ENCODE measurements at places on chromosomes 7 and 10.

GRCh38 chr7:132503415-132503814 is 72.9 kb downstream of the PLXNA4 start:
- DNase-seq = no peak

DNA sequence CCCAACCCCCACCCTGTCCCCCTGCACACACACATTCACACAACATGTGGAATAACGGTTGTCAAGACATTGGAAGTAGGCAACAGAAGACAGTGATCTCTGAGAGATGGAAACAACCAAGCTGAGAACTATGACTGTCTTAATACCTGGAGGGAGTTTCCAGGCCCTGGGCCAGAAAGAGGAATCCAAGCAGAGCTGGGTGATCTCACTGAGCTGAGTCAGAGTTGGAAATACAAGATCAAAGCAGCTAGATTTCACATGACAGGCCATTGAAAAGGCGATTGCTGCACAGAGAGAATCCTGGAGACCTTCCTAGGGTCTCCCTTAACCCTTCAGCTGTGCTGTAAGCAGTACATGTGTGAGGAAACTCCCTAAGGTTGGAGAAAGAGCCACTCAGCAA is 165.8 kb upstream of the PRSS1 start:
- DNase-seq = no peak

- DNase-seq = no peak
Measured at GRCh38 chr7:105636982-105637381, 55.7 kb upstream of the EFCAB10 start.

DNA sequence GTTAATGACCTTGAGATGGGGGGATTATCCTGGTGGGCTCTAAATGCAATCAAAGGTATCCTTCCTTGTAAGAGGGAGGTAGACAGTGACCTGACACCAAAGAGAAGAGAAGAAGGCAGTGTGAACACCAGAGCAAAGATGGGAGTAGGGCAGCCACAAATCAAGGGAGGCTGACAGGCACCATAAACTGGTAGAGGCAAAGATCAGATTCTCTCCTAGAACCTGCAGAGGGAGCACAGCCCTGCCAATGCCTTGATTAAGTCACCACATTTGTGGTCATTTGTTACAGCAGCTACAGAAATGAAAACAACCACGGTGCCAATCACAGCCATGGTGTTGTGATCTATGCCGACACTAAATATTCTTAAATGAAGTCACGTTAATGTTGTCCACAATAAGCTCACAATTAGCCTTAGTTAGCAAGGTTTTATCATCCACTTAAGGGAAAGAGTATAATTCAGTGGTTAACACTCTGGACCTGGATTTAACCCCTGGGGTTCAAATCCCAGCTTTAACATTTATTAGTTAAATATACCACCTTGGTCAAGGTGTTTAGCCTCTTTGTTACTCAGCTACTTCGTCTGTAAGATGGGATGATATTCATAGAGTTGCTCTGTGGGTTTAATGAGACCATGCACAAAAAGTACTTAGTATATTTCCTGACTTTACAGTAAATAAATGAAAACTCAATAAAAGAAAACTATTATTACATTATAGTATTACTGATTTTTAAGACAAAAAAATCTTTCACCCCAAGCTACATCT is 70.8 kb downstream of the SGMS1 start:
- peak; percentile 68 for DNase-seq

- DNase-seq = no peak
Measured at GRCh38 chr7:54811846-54812254, 52.8 kb upstream of the SEC61G start.

GRCh38 chr10:53765311-53765710 is 992.7 kb upstream of the MBL2 start:
- DNase-seq = no peak

GRCh38 chr10:97960269-97961056 is 70.0 kb downstream of the CRTAC1 start:
- DNase-seq = no peak

DNA sequence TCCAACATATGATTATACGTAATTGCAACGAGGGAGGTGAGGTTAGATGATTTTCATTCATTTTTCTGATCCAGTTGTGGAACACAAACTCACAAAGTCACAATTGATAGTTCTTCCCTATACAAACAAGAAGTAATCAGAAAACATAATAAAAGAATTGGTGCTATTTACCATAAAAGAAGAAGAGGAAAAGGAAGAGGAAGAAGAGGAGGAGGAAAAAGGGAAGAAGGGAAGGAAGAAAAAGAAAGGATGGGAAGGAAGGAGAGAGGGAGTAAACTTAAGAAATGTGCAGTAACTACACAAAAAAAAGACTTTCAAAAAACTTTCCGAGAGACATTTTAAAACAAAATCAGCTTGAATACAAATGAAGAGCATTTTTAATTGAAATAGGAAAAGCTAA is 65.0 kb downstream of the CCDC71L start:
- no peak for DNase-seq

DNA sequence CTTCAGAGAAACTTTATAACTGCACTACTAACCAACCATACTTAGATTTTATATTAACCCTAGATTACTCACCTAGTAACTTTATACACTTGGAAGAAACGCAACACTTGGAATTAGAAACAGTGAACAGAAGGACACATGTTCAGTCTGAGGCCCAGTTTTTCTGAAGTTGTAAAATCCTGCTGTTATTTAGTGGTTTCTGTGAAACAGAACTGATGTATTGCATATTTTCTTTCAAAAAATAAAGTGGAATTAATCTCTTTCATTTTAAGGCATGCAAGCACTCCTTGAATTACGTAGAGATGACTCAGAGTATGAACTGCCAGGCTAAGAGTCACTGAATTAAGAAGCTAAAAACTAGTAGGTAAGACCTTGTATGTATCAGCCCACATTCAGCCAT is 215.8 kb downstream of the SKAP2 start:
- no peak for DNase-seq

- DNase-seq = no peak
Measured at GRCh38 chr7:123805287-123805686, 39.7 kb upstream of the HYAL4 start.

- DNase-seq = peak; percentile 7
Measured at GRCh38 chr10:63798599-63799498, 277.6 kb downstream of the REEP3 start.

- DNase-seq = peak; percentile 39
Measured at GRCh38 chr10:114874827-114875411, 53.3 kb downstream of the FHIP2A start.

GRCh38 chr10:6601246-6601805 is 21.2 kb upstream of the PRKCQ start:
- DNase-seq = no peak

DNA sequence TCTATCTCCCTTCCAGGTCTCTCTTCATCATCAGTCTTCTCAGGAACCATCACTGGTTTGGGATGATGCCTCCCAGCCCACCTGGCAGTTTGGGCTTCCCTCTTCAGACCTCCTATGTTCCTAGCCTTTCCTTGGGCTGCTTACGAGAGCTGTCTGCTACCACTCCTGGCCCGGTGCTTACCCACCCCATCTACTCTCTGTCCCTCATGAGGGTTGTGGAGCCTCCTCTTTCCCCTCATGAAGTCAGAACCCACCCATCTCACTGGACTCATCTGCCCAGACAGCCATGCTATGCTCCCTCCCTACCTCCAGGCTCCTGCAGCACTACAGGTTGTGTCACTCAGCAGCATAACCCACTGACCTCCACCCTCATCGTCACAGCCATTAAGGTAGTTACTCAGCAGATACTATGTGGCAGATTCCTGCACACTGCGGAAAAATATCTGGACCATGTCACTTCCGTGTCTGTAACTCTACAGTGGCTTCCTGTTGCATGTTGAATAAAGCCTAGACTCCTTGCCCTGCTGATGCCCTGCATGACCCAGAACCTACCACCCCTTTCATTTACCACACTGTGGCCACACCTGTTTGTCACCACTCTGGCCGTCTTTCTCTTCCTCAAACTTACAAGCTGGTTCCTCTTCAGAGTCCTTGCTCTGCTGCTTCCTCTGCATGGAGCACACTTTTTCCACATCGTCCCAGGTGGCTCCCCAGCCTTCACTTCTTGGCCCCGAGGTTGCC is 2.0 kb downstream of the DBNL start:
- DNase-seq = no peak

- peak; percentile 43 for DNase-seq
Measured at GRCh38 chr7:152435384-152436110, at the start of gene KMT2C. Gene KMT2C, minus strand, starts transcription at chr7:152436003. Its CDS starts 217 bp downstream, at chr7:152435786.

DNA sequence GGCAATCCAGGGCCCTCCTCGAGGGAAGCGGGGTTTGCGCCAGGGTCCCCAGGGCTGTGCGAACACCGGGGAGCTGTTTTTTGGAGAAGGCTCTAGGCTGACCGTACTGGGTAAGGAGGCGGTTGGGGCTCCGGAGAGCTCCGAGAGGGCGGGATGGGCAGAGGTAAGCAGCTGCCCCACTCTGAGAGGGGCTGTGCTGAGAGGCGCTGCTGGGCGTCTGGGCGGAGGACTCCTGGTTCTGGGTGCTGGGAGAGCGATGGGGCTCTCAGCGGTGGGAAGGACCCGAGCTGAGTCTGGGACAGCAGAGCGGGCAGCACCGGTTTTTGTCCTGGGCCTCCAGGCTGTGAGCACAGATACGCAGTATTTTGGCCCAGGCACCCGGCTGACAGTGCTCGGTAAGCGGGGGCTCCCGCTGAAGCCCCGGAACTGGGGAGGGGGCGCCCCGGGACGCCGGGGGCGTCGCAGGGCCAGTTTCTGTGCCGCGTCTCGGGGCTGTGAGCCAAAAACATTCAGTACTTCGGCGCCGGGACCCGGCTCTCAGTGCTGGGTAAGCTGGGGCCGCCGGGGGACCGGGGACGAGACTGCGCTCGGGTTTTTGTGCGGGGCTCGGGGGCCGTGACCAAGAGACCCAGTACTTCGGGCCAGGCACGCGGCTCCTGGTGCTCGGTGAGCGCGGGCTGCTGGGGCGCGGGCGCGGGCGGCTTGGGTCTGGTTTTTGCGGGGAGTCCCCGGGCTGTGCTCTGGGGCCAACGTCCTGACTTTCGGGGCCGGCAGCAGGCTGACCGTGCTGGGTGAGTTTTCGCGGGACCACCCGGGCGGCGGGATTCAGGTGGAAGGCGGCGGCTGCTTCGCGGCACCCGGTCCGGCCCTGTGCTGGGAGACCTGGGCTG is 26.0 kb downstream of the PRSS2 start:
- no peak for DNase-seq

DNA sequence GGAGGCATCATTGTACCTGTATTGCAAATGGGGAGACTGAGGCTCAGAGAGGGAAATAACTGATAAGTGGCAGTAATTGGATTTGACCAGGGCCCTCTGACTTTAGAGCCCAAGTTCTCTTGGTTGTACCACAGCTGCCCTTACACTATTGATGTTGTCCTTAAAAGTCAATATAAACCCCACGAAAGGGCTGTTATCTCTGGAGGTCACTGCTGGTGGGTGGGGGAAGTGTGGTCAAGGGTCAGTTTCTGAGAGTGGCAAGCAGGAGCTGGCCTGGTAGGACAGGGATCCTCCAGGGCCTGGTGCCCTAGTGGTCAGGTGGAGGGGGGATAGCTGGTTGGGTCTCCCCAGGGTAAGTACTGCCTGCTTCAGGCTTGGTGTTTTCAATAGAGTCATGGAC is 44.2 kb upstream of the AQP1 start:
- DNase-seq = no peak

DNA sequence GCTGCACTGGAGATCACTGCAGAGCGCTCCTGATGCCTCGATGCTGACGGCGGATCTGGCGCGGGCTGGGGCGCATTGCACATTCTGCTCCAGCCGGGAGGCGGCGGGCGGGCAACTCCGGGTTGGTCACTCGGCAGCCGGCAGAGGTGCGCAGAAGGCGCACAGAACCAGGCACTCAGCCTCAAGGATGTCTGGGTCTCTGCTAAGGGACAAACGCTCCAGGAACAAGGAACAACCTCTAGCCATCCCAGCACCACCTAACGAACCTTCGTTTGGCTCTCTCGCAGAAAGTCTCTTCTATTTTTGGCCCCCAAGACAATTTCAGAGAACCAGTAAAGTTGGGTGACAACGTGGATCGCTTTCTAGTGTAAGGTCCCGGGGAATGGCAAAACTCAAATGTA is 254.6 kb downstream of the OTUD1 start:
- no peak for DNase-seq

DNA sequence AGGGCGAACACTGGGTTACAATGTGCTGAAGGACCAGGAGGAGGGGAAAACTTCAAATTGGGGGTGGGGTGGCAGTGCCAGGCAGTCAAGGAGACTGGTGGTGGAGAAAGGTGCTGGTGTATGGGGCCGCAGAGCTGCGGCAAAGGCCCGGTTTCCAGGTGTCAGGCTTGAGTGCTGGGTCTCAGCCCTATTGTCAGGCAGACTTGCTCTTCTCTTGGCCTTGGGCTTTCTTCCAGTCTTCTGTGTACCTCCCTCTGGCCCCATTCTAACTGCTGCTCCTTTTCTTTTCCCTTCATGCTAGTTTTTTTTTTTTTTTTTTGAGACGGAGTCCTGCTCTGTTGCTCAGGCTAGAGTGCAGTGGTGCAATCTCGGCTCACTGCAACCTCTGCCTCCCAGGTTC is 51.0 kb downstream of the POLR3A start:
- DNase-seq = no peak

DNA sequence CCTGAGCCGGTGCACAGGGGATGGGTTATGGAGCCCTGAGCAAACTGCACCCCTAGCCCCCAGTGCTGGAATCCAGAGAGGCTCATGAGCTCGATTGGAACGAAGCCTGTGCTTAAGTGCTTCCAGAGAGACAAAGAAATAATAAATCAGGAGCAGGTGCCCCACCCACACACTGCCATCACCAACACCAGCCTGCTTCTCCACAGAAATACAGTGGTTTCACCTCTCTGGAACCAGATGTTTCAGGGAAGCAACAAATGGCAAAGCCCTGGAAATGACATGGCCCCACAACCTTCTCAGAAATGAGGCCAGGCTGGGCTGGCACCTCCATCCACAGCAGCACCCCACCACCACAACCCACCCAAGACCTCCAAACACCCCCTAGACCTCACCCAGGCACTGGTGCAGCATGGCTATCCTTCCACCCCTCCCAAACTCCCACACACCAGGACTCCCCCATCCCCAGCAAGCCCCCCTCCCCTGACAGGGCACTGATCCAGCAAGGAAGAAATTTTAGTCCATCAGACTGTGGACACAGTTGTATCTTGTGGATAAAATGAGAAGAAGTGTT is 4.1 kb upstream of the SLC18A3 start:
- no peak for DNase-seq

DNA sequence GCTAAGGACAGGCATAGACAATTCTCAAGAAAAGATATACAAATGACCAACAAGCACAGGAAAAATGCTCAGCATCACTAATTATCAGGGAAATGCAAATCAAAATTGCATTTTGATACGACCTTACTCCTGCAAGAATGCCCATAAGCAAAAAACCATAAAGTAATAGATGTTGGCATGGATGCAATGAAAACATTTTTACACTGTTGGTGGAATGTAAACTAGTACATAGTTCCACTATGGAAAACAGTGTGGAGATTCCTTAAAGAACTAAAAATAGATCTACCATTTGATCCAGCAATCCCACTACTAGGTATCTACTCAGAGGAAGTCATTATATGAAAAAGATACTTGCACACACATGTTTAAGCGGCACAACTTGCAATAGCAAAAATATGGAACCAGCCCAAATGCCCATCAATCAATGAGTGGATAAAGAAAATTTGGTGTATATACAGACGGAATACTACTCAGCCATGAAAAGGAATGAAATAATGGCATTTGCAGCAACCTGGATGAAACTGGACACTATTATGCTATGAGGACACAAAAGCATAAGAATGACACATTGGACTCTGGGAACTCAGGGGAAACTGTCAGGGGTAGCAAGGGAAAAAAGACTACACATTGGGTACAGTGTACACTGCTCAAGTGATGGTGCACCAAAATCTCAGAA is 59.3 kb downstream of the DGKI start:
- no peak for DNase-seq

GRCh38 chr10:89798092-89798491 is 96.7 kb downstream of the KIF20B start:
- DNase-seq = no peak

GRCh38 chr10:65294329-65294728 is 1631.5 kb upstream of the LRRTM3 start:
- no peak for DNase-seq

Measured in globus pallidus (tissue), 1 donor.